Amniotic epithelial cell (primary cell): ENCODE measurements at places on chromosomes 5 and 9.
A peak's percentile ranks its signal among the peaks of the same experiment; 100 is the strongest.

DNA sequence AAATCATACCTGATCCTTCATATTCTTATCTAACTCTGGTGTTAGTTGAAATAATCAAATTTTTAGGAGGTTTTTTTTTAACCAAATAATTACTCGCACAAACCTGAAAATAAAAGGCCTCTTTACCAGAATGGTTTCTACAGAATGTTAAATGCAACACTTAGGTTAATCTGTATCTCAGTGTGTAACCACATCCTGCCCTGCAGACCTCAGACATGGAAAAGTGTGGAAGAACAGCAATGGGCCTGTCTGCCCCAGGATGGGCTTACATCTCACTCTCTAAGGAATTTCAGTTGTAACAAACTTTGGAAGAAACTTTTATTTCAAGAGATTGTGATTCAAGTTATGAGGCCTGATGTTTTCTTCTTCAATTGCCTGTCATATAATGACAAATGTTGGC is 32.5 kb upstream of the MIER3 start:
- DNase-seq = peak; percentile 20

DNA sequence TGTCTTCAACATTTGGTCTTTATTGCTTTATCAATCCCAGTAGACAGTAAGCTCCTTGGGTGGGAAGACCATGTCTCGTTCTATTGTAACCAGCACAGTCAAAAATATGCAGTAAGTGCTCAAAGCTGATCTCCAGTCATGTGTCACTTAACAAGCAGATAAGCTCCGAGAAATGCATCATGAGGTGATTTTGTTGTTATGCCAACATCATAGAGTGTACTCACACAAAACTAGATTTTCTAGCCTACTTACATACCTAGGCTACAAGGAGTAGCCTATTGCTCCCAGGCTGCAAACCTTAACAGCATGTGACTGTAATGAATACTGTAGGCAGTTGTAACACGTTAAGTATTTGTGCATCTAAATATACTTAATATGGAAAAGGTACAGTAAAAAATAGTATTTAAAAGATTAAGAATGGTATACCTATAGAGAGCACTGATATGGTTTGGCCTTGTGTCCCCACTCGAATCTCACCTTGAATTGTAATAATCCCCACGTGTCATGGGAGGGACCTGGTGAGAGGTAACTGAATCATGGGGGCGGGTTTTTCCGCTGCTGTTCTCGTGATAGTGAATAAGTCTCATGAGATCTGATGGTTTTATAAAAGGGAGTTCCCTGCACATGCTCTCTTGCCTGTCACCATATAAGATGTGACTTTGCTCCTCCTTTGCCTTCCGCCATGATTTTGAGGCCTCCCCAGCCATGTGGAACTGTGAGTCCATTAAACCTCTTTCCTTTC is 39.8 kb upstream of the PCSK5 start:
- no peak for DNase-seq

DNA sequence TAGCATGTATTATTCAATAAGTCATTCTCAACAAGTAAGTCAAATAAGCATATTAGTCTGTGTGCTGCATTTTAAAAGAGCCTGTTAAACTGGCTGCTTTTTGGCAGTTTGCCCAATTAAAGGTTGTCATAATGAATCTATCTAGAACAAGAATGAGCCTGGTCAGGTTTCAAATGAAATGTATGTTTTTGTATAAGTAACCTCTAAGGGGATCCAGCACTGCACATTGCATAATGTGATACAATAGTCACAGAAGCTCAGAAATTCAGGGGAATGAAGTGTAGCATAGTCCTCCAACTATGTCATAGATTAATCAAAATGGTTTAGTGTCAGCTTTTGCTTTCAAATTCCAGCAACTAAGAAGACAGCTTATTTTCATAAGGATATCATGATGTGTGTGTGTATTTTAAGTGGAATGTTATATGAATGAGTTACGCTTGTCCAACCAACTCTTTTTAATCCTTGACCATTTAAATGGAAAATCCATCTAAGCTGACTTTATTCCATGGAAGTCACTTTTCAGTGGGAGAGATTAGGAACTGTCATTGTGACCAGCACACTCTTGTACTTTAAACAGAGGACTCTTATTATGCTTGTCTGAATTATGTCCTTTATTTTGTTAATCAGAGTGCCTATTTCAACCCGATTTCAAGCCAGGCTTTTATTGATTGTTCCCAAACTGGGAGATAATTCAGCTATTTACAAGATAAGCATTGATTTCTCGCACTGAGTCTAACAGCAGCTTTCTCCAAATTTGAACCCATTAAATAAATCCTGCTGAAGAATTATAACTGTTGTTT is 283.9 kb upstream of the ADAMTSL1 start:
- DNase-seq = no peak

- no peak for DNase-seq
Observed at GRCh38 chr9:101999441-101999840, 261.0 kb upstream of the GRIN3A start.

GRCh38 chr5:88879724-88880123 is 3.3 kb downstream of the MEF2C start:
- DNase-seq = no peak

GRCh38 chr5:122999947-123000563 is 36.5 kb downstream of the PPIC start:
- DNase-seq = peak; percentile 12

DNA sequence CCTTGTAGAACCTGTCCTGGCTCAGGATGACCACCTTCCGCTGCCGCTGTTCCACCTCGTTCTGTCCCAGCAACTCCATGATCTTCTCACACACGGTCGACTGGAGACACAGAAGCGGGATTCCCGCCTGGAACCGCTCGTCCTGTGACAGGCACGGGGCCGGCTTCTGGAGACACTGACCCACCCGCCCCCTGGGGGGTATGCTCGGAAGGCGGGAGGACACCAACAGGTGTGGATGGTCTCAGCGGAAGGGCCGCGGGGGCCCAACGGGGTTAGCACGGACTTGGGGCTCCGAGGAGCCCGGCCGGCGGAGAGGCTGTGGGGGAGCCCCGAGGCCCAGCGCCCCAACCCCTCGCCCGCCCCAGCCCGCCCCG is 530 bp downstream of the UCK1 start:
- peak; percentile 21 for DNase-seq

DNA sequence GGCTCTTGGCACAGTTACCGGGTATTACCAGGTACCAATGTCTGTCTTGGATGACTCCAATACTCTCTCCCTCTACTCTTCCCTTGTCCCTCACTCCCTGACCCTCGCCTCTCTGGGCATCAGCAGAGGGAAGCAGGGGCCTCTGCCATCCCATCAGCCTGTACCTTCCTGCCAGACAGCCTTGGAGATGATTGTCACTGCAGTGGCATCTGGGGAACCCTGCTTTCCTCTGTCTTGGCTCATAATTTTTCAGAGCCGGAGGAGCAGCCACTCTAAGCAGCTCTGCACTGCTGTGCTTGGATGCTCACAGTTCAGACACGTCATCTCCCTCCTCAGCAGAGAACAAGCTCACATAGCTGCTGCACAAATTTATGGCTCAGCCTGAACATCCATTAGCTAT is 274.1 kb downstream of the SMARCA2 start:
- DNase-seq = peak; percentile 14
